ENCODE measurements at places on chromosomes 16 and 17.

GRCh38 chr17:35763767-35764122 is 3.1 kb downstream of the C17orf50 start:
- DNase-seq = no peak

DNA sequence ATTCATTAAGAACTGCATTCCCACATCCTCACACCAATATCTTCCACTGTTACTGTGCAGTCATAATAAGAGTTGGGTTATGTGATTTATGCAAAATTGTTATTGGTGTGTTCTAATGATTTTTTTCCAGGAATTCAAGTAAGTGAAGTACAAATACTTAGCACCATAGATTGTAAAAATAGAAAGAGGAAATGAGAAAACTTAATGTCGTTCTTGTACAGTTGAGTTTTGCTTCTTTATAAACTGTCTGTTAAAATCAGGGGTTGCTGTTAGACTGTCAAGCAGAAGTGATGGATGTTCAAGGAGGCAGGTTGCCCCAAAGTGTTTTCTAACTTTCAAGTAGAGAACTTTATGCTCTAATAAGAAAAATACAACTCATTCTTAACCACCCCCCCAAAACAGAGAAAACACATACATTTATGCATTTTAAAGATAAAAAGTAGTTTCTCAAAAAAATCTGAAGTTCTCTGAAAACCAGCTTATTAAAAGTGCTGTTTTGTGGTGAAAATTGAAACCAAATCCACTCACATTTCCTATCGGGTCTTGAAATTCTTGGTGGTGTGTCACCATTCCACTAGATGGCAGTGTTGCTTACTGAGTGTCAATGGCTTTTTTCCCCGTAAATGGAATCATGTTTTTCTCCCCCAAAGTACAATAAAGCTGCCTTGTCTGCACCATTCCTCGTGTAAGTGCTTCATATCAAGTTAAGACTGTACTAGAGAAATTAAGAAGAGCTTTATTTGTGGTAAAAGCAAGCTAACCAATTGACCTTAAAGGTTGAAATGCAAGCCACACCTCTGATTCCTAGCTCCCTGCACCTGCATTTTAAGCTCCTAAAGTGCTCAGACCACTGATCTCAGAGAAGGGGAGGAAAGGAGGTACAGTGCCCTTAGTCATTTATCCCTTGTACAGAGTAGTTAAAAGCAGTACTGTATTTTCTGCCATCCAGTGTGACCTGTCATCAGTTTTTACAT is 4.7 kb upstream of the IGSF6 start:
- no peak for DNase-seq

GRCh38 chr16:3878610-3879009 is 1.9 kb downstream of the CREBBP start:
- no peak for DNase-seq

DNA sequence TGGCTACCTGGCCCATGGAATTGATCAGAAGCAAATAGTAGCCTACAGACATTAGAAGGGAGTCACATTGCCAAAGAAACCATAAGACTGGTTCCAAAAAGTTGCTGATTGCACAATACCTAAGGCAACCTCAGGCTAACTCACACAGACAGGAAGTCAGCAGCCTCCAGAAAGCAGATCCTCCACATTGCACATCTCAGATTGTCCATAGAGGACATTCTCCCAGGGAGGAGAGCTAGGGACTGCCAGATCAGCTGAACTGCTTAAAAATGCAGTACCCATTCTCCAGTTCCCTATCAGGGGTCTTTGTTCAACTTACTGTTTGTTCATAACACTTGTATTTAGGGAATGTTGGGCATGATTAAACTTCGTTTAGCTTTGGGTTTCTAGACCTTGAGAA is 4.2 kb downstream of the CCL3 start:
- no peak for DNase-seq

DNA sequence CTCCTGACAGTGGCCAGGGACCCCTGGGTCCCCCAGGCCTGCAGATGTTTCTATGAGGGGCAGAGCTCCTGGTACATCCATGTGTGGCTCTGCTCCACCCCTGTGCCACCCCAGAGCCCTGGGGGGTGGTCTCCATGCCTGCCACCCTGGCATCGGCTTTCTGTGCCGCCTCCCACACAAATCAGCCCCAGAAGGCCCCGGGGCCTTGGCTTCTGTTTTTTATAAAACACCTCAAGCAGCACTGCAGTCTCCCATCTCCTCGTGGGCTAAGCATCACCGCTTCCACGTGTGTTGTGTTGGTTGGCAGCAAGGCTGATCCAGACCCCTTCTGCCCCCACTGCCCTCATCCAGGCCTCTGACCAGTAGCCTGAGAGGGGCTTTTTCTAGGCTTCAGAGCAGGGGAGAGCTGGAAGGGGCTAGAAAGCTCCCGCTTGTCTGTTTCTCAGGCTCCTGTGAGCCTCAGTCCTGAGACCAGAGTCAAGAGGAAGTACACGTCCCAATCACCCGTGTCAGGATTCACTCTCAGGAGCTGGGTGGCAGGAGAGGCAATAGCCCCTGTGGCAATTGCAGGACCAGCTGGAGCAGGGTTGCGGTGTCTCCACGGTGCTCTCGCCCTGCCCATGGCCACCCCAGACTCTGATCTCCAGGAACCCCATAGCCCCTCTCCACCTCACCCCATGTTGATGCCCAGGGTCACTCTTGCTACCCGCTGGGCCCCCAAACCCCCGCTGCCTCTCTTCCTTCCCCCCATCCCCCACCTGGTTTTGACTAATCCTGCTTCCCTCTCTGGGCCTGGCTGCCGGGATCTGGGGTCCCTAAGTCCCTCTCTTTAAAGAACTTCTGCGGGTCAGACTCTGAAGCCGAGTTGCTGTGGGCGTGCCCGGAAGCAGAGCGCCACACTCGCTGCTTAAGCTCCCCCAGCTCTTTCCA is 25.1 kb downstream of the C1QTNF1 start:
- DNase-seq = no peak

DNA sequence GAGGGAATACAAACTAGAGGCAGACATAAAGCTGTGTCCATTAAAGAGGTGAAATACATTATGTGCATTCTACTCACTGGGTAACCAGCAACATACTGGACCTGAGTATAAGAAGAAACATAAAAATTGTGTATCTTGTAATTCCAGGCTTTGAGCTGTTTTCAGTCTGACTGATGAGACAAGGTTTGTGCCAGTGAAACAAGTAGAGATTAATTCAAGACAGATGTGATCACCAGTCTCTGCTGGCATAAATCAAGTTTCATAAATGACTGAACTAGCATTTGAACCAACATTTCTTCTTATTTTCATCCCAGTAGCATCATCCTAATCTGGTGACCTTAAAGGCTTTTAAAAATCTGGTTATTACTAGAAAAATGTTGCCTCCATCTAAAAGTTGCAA is 108.8 kb upstream of the RPL38 start:
- DNase-seq = no peak

All from cortex of kidney (tissue), 1 donor.